ENCODE measurements at places on chromosomes 12 and 14.

DNA sequence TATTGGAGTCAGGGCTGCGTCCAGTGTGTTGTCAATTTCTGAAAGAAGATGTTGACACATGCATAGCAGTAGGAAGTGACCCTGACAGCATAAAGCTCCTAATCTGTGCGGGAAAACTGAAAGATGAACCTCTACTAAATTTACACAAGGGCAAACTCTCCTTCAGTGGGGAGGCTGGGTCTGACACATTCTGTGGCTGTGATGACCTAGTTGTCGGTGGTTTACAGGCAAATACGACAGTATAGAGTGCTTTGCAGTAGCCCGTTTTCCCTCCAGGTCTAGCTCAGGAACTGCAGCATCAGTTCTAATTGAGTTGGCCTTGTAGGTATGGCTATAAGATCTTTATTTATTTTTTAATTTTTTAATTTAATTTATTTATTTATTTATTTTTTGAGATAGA, 14.8 kb upstream of the GABARAPL1 start:
- no peak for DNase-seq

GRCh38 chr14:28596391-28596790, 170.2 kb upstream of the FOXG1 start:
- DNase-seq, result no peak

DNA sequence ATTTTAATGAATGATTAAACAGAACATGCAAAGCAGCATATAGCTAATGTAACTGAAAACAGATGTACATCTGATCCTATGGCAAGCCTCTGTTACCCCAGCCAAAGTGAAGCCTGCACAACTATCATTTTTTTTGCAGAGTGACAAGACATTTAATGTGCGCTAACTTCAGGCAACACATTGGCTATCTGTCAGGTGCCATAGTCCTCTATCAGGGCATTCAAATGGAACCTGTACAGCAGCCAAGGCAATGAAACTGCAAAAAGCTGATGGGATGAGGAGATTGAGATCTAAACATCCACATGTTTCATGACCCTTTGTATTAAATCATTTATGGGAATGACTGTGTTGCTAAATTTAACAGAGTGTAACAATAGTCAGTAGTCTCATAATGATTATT, 1088.5 kb upstream of the TMEM132C start:
- no peak for DNase-seq

DNA sequence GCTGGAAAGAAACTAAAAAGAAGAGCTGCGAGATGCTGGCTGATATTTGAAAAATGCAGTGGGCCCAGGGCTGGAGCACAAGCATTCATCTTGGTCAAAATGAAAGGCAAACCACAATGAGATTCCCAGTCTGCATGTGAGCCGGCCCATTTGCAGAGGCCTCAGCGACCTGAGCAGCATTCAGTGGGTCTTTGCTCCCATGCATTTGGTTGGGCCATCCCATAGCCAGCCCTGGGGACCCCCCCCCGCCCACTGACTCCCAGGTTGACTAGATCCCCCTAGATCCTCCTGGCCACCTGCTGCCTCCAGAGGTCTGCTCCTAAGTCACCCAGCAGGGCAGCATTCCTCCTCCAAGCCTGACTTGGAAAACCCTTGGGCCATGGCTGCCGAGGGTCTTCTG, 59.8 kb downstream of the PRMT8 start:
- no peak for DNase-seq

GRCh38 chr14:68153275-68153674, 333.7 kb downstream of the RAD51B start:
- no peak for DNase-seq

GRCh38 chr12:122139941-122140340, 34.1 kb downstream of the IL31 start:
- DNase-seq, result no peak

- DNase-seq, result no peak
Observed at GRCh38 chr12:5184186-5184585, 140.5 kb downstream of the KCNA5 start.

- DNase-seq, result no peak
Observed at GRCh38 chr12:124217508-124218242, 77.2 kb upstream of the RFLNA start.

DNA sequence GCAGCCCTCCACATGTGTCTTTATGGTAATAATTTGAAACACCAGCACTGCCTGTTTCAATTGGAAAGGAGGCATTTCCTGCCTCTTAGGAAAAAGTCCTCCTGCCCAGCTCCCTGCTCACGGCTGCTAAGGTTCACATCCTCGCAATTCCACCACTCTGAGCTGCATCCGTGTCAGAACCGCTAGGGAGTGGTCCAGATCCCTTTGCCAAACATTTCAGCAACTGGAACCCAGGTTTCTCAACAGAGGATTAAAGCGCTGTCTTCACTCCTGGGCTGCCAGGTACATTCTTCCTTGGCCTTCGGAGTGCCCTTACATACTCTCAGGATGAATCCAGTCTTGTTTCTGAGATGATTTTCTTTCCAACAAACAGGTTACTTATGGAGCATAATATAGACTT, 23.3 kb downstream of the C14orf132 start:
- no peak for DNase-seq

- no peak for DNase-seq
Observed at GRCh38 chr12:29405561-29405960, 24.6 kb upstream of the ERGIC2 start.

- no peak for DNase-seq
Observed at GRCh38 chr12:55629058-55629841, 7.4 kb upstream of the OR10P1 start.

DNA sequence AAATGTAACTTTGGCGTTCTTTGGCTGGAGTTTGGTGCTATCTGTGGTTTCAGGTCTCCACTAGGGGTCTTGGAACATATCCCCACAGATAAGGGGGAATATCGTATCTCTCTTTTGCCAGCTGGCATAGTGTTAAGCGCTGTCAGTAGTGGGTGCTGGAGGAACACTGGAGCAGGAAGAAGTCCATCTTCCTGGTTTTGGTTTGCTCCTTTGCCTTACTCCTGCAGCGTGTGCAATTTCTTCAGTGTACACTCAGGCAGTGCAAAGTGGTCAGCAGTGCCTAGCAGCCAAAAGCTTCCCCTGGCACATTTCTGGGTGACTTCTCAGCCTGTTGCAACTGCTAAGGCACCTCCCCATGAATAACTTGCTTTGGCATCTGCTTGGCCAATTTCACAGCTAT, 11.7 kb upstream of the RIPK3 start:
- DNase-seq, result no peak

DNA sequence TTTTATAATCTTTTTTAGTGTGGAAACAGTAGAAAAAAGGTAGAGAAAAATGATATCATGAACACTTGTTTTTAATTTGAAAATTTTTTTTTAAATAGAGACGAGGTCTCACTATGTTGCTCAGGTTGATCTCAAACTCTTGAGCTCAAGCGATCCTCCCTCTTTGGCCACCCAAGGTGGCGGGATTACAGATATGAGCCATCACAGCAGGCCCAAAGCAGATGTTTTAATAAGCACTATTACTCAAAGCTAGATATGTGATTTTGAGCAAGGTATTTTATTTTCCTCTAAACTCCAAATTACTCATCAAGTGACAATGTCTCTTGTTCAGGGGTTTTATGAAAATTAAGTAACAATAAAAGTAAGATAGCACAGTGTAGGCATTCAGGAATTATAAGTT, 10.7 kb upstream of the WDR89 start:
- DNase-seq, result no peak

- DNase-seq, result no peak
Observed at GRCh38 chr14:33016613-33017012, 77.9 kb downstream of the NPAS3 start.

- no peak for DNase-seq
Observed at GRCh38 chr12:101946233-101946611, 68.8 kb downstream of the DRAM1 start.

DNA sequence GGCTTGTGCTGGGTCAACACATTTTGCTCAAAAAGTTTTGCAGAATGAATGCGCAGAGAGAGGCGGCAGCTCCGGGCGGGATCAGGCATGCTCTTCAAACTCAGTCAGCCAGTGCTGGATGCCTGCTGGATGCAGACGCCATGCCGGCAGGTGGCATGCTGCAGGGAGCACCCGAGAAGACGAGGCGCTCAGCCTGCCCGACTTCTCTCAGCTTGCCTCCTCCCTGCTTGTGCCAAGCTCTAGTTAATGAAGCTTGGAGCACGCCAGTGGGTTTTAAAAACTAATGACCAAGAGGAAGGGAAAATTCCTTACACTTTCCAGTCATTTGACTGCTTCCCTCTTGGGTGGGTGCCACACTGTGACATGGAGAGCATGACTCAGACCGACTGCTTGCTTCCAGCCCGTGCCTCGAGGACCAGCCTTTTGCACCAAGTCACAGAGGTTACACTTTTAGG, 39.8 kb downstream of the SLC24A4 start:
- no peak for DNase-seq

GRCh38 chr14:36405589-36406274, 85.3 kb upstream of the MBIP start:
- DNase-seq, result no peak

GRCh38 chr14:98957211-98958047, 314.6 kb downstream of the BCL11B start:
- DNase-seq, result peak; percentile 84

DNA sequence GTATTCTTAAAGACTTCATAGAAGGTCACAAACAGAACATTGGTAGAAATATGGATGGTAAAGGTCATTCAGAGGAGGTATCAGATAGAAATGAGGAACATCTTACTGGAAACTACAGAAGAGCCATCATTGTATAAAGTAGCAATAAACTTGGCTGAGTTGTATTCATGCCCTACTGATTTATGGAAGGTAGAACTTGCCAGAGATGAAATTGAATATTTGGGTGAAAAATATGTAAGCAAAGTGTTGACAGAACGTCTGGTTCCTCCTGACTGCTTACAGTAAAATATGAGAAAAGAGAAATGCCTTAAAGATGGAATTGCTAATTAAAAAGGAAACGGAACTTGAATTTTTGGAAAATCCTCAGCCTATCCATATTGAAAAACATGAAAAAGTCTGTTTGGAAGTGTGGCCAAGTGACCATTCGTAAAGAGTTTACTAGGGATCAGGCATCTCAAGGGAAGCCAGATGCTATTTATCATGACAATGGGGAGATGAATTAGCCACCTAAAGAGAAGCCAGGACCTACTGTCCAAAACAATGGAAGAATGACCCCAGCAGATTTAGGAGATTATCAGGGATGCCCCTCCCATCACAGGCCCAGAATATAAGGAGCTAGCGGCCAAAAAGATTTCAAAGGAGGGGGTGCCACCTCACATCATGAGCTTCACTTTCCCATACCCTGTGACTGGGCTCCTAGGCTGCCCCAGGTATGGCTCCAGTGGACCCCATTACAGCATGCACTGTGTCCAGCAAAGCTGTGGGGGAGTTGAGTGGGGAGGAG, 189.3 kb downstream of the ITPR2 start:
- DNase-seq, result no peak

GRCh38 chr14:100546051-100546443, 41.2 kb downstream of the BEGAIN start:
- no peak for DNase-seq

DNA sequence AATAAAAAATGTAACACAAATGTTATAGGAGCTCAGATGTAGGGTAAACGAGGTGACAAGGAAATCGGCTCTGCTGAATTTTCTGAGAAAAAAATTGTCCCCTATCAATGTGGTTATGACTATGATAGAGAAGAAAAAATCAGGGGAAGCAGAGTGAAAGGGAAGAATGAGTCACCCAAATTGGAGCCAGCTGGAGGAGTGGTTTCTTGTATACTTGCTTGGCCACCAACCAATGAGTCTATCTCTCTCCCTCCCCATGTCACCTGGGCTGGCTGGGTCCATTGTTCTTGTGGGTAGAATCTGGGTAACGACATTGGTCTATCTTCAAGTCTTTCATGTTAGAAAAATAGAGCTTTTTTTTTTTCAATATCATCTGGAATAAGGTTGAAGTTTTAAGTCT, 196.6 kb upstream of the FLRT2 start:
- DNase-seq, result no peak

DNA sequence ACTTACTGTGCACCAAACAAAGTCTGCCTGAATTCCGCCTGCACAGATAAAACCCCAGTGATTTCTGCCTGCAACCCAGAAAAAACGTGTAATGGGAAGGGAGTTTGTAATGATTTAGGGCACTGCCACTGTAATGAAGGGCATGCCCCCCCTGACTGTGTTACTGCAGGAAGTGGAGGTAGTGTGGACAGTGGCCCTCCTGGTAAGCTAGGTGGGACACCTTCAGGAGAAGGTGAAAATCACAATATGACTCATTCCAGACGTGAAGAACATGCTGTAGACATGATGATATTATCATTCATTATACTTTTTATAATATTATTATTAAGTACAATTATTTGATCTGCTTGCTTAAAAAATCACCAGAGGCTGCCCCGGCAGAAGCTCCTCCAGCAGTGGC, 59.2 kb downstream of the MAPKAPK5 start:
- no peak for DNase-seq

DNA sequence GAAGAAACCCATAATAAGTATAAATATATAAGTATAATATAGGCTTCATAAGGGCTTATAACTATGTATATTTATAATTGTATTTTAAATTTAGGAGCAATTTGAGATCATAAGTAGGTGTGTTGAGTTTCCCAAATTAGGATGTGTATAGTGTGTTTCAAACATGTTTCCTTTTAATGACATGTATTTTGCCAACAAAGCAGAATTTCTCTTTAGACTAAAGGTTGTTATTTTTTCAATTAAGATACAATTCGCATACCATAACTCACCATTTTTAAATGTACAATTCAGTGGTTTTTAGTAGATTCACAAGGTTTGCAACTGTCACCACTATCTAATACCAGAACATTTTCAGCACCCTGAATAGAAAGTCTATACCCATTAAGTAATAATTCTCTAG, 7.7 kb upstream of the ARL1 start:
- DNase-seq, result no peak

DNA sequence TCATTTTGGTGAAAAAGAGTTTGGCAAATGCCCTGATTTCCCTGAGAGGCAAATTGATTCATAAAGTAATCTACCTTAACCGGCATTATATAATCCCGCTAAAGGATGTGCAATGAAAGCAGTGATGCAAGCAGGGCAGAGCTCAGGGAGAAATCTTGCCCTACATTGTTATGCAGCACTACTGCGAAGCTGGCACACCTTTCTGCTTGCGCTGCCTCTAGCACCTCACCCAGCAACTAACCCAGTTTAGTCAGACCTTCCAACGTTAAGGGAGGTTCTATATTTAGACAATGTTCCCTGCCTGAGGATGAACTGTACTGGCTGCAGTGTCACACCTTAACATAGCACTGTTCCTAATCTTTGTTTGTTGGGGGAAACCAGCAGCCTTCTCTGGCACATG, 60.8 kb upstream of the CCDC196 start:
- no peak for DNase-seq

DNA sequence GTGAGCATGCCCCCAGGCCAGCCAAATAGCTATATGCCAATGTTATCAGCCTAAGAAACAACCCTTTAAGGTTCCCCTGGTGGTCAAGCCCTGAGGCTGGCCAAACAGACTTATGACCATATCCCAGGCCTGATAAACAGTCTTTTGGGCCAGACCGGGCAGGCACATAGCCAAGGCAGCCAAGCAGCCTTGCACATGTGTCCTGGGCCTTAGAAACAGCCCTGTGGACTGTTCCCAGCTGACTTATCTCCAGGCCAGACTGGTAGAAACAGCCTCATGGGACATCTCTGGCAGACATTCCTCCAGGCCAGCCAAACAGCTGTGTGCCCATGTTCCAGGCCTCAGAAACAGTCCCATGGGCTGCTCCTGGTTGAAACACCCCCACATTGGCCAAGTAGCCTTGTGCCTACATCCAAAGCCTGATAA, 295.0 kb upstream of the MGAT4C start:
- DNase-seq, result no peak
